ENCODE measurements at places on chromosomes 7 and 10. TPM values are rescaled to one million over a fixed set of nuclear protein-coding genes. Genes with fewer than 3 reads are reported as not detected.

DNA sequence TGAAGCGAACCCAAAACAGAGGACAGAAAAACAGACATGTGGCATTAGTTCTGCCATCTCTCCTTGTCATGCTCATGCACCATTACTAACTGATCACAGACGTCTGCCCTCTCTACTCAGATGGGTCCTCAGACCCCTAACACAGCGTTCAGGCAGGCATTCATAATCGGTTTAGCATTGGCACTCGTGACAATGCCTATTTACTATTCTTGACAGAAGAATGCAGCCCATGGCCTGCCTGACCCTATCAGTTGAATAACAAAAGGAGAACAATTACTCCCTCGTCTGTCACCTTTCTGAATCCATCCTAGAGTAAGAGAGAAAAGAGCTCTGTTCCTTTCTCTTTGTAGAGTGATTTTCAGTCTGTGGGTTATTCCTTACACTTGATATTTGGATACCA, 194.6 kb upstream of the PHYHIPL start:
- DNase-seq, result no peak

ZMIZ2 gene
- total RNA-seq, result 64.8 TPM

ANKRD7 gene
- total RNA-seq, result 0.59 TPM

- no peak for DNase-seq
Measured at GRCh38 chr10:109931163-109931562, 7.9 kb upstream of the XPNPEP1 start.

ACTL6B gene
- not detected for total RNA-seq

- DNase-seq, result no peak
Measured at GRCh38 chr10:85446827-85447226, 919.8 kb downstream of the GRID1 start.

- no peak for DNase-seq
Measured at GRCh38 chr10:44020322-44021111, 364.4 kb downstream of the CXCL12 start.

BTBD16 gene
- total RNA-seq, result not detected

GALNT17 gene
- total RNA-seq, result 57.9 TPM

CLRN3 gene
- not detected for total RNA-seq

LLCFC1 gene
- not detected for total RNA-seq

DNA sequence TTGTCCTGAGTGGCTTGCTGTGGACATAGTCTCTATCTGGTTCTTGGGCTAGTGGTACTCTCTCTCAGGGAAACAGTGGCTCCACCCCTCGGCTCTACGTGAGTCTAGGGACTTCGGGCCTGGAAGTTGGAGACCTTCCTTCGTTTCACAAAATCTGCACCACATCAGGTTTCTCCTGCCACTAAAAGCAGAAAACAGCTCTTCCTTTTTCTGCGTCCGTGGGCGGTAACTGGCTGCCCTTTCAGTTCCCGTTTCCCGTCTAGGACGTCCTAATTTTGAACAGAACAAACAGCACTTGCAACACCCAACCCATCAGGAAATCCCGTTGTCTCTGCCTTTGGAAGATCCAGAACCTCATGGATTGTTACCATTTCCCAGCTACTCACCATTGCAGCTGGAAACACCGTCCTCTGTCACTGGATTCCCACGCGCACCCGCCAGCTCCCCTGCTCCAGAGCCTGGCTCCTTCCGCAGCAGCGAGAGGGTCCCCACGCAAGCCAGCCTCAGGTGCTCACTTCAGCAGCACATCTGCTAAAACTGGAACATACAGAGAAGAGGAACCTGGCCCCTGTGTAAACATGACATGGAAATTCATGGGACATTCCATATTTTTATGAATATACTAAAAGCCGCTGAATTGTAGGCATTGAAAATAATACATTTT, 311.4 kb upstream of the AKR1E2 start:
- peak; percentile 76 for DNase-seq
